ENCODE measurements at places on chromosomes 4 and X.

DNA sequence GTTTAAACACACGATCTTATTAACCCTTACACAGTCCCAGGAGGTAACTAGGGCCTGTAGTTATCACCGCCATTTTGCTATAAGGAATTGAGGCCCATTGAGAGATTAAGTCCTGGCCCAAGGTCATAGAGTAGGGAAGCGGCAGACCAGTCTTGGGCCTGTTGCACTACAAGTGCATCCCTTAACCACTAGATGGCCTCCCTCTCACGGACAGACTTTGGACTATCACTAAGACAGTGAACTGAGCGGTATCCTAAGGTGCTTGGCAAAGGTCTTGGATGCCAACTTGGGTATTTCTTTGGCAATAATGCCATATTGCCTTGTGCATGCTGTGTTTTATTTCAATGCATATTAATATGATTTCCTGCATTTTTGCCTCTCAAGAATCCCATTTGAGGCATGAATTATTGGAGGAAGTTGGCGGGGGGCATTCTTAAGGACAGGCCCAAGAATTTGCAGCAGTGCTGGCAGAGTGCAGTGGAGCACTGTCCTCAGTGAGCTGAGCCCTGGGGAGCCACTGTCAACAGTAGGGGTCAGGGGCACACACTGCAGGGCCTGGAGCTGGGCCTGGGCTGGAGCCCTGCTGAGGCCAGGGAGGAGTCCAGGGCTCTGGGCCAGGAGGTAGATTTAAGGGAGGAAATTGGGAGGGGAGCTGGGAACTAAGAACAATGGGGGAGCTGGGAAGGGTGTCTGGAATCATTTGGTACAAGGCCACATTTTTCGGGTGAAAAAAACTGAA, 147.4 kb downstream of the SMIM20 start:
- no peak for DNase-seq

DNA sequence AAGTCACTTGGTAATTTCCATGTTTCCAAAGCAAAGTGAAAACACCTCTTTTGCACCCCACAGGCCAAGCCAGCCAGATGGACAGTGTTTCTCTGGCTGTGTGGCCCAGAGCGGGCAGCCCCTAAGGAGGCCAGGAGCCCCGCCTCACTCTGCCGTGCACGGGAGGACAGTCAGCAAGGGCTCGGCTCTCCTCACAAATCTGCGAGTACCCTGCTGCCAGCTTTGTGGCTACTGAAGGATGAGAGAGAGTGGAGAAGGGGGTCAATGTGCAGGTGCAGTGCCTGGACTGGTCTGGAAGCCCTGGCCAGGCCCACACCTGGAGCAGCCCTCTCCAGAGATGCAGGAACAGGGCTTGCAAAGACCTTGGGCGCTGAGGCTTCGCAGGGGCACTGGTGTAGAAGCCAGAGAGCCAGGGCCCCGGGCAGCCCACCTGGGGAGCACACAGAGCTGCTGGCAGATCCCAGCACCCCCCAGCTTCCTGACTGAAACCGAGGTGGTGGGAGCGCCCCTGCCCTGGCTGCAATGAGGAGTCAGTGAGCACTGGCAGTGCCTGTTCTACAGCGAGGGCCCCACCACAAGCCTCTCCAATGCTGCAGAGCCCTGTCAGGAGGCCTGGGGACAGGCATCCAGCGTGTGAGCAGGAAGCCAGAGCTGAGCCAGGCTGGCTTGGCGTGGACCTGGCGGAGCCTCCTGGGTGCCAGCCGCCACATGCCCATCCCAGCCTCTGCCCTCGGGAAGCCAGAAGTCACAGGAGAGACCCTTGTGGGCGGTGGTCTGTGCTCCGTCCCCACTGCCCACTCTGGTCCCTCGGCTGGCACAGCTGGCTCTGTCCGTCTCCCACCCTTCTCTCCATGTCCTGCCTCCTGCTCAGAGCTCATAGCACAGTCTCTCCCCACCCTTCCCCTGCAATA, 3.9 kb downstream of the SPON2 start:
- no peak for DNase-seq

- no peak for DNase-seq
Measured at GRCh38 chrX:140500441-140500840, 4.4 kb downstream of the SOX3 start.

- no peak for DNase-seq
Measured at GRCh38 chr4:146477054-146477453, 44.7 kb downstream of the SLC10A7 start.

Data from head of caudate nucleus (tissue), 42 donors.